NCI-H345 (cell line): ENCODE measurements at places on chromosomes 11 and 22.

DNA sequence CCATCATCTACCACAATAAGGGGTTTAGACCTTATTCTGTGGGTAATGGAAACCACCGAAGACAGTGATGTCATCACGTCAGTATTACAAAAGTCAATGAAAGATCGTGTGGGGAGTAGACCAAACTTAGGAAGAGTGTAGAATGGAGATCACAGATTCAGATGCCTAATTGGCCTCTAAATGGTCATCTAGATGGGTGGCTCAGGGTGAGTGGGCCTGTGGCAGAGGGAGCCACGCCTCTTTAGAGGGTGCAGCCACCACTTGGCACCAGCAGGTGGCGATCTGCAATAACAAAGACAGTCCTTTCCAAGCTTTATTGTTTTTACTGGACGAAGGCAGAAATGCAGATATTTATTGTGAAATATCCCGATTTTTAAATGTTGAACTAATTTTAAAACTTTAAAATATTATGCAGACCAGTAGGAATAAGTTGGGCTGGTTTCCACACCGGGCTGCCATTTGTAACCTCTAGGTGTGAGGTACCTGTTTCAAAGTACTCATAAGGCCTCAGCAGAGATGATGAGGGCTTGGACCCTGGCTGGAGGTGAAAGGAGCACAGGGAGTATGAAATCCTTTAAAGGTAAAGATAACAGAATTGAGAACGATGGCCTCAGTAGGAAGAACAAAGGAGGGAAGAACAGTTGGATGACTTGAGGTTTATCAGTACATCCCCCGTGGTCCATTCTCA, 222.0 kb downstream of the DBX1 start:
- DNase-seq: no peak

DNA sequence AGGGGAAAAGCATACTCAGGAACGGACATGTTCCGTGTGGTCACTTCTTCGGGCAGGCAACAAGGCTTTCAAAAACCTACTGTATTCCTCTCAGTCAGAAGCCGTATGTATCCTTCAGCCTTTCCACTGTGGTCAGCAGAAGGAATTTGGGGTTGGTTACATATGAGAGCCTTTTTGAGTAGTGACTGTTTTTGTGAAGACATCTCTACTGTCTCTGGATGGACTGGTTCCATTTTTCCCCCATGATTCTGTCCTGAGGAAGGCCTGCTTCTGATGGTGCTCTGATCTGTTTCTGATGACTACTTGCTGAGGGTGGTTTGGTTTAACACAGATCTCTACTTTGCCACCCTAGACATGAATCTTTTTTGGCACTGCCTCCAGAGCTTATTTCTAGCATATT, 63.7 kb upstream of the HORMAD2 start:
- DNase-seq: no peak

DNA sequence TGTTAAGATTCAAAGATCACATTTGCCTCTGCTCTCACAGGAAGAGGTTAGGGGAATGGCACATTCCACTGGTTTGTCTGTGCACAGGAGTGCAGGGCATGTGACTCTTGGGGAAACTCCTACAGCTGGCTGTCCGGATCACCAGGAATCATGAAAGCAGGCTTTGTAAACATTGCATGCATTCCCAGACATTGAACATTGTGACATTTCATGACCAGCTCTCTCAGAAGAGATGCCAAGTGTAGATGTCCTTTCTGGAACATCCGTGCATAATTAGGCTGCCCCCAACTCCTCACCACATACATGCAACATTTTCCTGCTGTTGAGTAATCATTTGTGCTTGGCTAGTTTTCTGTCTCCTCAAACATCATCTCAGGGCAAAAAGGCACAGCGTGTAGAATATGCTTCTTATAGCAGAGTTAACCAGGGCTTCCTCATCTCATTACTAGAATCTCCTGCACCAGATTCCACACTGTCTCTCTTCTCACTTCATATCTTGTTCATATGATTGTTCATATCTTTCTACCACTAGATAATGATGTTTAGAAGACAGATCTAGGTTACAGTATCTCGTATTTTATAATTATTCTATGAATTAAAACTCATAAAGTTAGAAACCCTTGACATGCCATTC, 694.7 kb downstream of the NTM start:
- DNase-seq: no peak

- no peak for DNase-seq
Observed at GRCh38 chr11:73259406-73260126, 12.6 kb upstream of the P2RY6 start.

GRCh38 chr11:128843198-128843785, 23.8 kb downstream of the KCNJ1 start:
- no peak for DNase-seq

- no peak for DNase-seq
Observed at GRCh38 chr11:23079382-23079813, 219.1 kb upstream of the CCDC179 start.

DNA sequence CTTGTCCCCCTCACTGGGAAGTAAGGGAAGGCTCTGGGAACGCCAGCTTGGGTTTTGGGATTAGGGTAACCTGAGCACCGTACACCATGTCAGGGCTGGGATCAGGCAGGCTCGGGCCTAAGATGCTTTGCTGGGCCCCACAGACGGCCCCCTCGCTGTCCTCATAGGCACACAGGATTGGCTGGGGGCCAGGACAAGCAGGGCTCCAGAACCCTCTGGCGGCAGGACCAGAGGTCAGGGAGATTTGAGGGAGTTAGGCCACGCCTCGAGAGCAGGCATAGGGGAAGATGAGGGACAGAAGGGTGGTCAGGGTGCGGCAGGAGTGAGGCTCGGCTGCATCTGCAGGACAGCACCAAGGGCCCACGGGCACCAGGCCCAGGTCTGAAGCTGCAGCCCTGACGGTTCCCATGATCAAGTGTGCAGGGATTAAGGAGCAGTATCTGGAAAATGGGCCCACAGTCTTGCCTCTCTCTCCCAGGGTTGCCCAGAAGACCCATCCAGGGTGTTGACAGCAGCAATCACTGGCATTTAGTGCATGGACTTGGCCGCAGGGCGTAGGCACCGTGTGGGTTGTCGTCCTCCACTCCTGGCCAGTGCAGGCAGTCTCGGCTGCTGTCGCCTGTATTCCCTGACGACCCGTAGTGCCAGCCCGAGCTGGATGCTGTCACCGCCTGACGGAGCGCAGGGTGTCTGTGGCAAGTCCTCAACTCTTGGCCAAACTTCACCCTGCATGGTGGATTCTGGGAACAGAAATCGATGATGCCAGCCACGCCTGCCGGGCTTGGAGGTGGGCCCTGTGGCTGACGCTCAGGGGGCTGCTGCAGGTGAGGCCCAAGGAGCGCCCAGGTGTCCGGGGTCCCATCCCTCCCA, 15.7 kb upstream of the GNB1L start:
- no peak for DNase-seq
